ENCODE measurements at places on chromosomes 5 and 9.

DNA sequence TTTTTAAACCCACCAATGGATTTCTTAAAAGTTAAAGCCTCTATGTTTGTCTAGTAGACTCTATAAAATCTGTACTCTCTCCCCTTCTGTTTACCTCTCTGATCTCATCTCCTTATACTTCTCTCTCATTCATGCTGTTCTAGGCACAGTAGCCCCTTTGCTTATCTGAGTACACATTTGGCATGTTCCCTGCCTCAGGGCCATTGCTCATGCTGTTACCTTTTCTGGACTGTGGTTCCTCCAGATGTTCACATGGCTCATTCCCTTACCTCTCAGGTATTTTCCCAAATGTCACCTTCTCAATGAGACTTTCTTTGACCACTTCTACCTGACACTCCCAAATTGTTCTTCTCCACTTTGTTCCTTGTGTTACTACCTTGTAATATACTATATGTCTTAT is 176.1 kb downstream of the CWC27 start:
- DNase-seq: no peak

DNA sequence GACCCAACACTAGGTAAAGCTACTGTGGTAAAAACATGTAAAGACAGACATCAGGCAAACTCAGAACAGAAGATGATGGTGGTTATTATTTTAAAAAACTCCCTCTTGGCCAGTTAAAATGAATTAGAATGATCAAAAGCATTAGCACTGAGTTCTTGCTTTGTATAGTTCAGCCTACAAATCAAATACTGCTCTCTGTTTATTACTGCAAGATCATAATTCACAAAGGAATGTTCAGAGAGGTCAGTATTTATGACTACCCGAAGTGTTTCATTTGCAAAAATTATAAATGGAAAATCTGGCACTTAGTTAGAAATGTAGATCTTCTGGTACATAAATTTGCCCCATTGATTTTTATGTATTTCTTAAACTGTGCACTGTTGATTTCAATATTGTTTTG is 140.3 kb upstream of the PPP2R2B start:
- no peak for DNase-seq

GRCh38 chr9:127250896-127251391 is 13.6 kb upstream of the GARNL3 start:
- DNase-seq: no peak

DNA sequence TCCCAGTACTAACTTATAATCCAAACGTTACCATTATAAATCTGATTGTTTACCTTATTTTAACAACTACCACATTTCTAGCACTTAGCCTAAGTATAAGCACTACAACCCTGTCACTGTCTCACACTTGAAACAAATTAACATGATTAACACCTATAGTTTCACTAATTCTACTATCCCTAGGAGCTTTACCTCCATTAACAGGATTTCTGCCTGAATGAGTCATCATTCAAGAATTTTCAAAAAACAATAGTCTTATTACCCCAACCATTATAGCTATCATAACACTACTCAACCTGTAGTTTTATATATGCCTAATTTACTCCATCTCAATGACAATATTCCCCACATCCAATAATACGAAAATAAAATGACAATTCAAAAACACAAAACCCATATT is 89.6 kb downstream of the INSL6 start:
- DNase-seq: no peak

DNA sequence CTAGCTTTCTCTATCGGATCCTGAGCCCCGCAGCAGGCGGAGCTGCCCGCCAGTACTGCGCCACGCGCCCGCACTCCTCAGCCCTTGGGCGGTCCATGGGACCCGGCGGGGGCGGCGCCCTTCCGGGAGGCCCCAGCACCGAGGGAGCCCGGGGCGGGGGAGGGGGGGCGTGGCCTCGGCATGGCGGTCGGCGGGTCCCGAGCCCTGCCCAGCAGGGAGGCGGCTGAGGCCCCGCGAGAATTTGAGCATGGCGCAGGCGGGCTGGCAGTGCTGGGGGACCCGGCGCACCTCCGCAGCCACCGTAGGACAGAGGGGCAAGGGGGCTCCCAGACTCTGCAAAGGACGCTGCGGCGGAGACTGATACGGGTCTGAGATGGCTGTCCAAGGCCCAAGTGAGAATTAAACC is 6.8 kb downstream of the ZDHHC11B start:
- no peak for DNase-seq

- no peak for DNase-seq
These were observed 165.6 kb upstream of the IRX2 start for GRCh38 chr5:2917093-2917492.

- no peak for DNase-seq
These were observed 78.7 kb upstream of the ACTBL2 start for GRCh38 chr5:57561231-57561842.

GRCh38 chr5:149959406-149960236 is 937 bp upstream of the SLC26A2 start:
- peak; percentile 63 for DNase-seq

DNA sequence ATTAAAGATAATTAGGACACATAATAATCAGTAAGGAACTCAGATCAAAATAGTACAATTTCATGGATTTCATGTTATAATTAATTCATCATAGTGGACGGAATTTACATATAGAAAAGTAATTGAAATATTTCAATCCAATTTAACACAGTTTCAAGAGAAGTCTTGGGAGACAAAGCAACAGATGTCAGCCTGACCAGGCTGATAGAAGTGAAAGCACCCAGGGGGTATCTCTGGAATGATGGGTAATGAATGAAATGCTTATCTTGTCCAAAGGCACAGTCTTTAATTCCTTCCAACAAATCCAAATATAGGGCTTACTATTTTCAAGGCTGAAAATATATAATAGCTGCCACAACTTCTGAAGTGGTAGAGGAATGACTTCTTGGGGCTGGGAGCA is 629.3 kb upstream of the RGMB start:
- DNase-seq: no peak

- no peak for DNase-seq
These were observed 154.6 kb downstream of the FSTL4 start for GRCh38 chr5:133457439-133458355.

DNA sequence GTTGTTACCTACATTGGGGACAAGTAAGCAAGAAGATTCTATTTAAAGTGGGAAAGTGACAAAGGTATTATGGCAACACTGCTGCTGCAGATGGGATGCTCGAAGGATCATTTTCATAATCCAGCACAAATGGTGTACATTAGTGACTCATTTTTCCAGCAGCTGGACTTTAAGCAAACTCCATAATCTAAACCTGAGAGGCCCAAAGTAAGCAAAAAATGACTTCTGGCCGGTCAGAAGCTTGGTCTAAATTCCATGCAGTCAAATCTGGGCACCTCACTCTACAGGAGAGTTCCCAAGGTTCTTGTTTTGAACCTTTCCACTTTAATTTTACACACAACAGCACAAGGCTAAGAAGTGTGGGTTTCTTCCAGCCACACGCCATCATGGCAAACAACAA is 43.6 kb upstream of the TRAF1 start:
- no peak for DNase-seq

DNA sequence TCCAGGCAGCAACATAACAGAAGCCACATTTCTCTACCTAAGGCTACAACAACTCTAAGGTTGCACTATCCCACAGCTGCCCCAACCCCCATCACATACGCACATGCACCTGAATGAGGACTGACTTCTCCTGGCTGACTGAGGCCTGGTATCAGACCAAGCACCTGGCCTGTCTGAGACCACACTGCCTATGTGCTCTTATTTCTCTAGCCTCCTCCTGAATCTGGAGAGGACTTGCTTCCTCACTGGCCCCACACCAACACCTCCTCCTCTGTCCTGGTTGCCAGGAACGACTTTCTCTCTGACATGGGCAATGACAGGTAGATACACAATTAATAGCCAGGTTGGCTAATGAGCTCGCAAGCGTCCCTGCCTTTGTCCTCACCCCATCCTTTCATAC is 14.9 kb upstream of the VDAC1 start:
- no peak for DNase-seq

GRCh38 chr5:176400382-176401156 is 12.0 kb downstream of the HIGD2A start:
- DNase-seq: no peak

GRCh38 chr5:87912419-87912818 is 356.2 kb downstream of the TMEM161B start:
- DNase-seq: no peak

GRCh38 chr5:127571314-127572131 is 54.1 kb downstream of the PRRC1 start:
- DNase-seq: no peak

DNA sequence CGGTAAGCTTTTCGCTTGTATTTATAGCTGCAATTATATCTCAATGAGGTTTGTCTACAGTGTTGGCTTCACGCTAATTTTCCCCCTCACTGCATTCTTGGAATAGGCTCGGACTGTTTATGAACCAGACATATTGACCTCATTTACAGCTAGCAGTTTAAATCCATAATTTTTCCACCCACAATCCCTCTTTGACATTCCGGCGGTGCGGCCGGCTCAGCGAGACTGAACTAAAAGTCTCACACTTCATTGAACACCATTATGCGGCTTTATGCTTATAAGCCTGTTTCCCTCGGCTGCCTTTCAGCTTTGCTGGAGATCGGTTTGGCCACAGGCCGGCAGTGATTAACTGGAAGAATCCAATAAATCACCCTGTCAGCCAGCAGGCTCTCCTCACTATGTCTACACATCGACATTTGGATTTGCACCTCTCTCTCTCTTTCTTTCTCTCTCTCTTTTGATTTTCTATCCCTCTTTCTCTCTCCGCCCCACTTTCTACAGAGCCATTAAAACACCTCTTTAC is 315.0 kb upstream of the TLE4 start:
- DNase-seq: no peak

DNA sequence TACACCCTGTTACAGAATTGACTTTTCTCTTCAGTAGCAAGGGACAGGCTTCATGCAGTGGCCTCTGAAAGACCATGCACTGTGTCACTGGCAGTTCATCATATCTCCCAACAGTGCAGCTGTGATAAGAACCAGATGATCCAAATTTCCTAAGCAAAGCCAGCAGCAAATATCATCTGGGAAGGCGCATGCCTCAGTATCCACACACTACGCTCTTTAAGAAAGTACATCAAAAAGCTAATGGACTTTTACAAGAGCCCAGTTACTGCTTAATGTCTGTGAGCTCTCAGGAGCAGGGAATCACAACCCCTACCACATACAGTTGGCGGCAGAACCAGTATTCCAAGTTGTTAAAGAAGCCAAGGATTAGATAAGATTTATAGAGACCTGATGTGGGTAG is 25.1 kb downstream of the ADAMTSL1 start:
- DNase-seq: no peak

DNA sequence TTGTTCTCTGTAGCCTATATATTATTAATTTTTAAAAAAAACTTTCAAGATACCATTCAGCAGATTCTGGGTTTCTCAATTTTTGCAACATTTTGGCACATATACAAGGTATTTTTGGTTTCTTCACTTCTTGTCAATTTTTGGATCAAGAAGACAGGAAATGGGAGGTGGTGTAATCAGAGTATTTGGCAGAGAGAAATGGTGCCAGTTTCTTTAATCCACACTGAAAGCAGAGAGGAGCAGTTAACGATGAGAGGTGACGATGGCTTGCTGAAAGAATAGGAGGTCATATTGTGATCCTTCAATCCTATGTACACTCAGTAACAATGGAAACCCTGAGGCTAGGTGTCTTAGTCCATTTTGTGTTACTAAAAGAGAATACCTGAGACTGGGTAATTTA is 16.4 kb downstream of the NNT start:
- no peak for DNase-seq

- DNase-seq: no peak
These were observed 719 bp downstream of the MIGA2 start for GRCh38 chr9:129036923-129037766.

GRCh38 chr9:107999890-108000289 is 510.3 kb upstream of the KLF4 start:
- DNase-seq: no peak

DNA sequence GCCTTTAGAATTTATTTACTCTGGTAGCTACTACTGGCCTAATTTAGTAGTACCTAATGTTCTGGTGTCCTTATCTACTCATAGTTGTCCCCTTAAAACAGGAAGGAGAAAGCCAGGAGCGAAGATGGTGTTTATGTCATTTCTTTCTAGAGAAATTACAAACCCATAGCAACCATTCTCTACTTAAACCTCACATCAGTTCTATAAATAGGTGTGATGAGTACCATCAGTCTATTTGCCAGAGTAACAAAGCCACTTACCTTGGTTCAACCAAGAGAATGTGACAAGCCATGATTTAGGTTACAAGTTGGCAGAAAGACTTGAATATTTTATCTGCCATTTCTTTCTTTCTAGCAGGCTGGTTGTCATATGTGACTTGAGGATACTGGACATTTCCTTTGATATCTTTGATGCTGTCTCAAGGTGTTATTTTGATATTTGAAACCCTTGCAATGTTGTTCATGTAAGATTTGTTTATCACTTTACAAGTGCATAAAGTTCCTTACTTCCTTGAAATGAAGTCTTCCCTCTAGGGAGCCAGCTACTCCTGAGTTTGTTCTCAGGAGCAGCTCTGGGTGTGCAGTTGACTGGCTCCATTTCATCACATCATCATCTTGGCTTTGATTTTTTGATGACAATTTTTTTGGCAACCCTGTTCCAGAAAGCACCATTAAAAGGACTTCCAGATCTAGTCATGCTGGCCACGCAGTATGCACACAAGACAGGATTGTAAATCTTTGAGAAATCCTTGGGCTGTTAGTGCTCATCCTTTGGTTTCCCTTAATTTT is 286.8 kb downstream of the ARHGAP26 start:
- DNase-seq: no peak

GRCh38 chr5:137126829-137127228 is 372.3 kb downstream of the SPOCK1 start:
- no peak for DNase-seq

GRCh38 chr5:5419291-5420210 is 2.9 kb upstream of the ICE1 start:
- no peak for DNase-seq

GRCh38 chr9:120337131-120337530 is 242.8 kb downstream of the CDK5RAP2 start:
- DNase-seq: no peak

DNA sequence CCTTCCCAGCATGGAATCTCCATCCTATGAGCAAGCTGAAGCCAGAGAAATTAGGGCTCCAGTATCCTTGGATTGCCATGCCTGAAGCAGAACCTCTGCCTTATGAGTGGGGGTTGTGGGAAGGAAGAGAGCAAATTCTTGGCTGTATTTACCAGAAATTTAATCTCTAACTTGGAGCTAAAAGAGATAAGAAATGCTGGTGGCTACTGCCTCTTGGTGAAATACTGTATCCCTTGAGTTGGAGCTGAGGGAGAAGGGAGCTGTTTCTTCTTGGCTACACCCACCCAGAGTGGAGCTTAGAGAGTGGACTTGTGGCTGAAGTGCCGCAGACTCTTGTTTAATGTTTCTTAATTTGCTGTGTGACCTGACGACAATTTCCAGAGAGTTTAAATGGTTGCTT is 447.3 kb downstream of the ARHGEF28 start:
- DNase-seq: no peak

Data from activated CD4-positive, alpha-beta T cell treated with anti-CD3 and anti-CD28 coated beads for 48 hours (primary cell).